Lower lobe of right lung (tissue), 2 donors: ENCODE measurements at places on chromosomes 3 and 15. TPM values are rescaled to one million over a fixed set of nuclear protein-coding genes. Genes with fewer than 3 reads are reported as not detected.

The C3orf62 gene
- total RNA-seq, result 10.0 TPM

GRCh38 chr3:111848283-111848682 is 10.8 kb upstream of the PHLDB2 start:
- DNase-seq, result no peak
- no peaks in the 10 kb centered on the region for H3K27me3 ChIP-seq
- H3K27ac ChIP-seq, result no peak overlapping the region

- no peak overlapping the region for H3K27ac ChIP-seq
- no peaks in the 10 kb centered on the region for H3K27me3 ChIP-seq
- DNase-seq, result no peak
- H3K4me1 ChIP-seq, result peaks cover 24% of the 10 kb centered on the region
- H3K4me3 ChIP-seq, result no peak overlapping the region
- no peaks in the 10 kb centered on the region for H3K36me3 ChIP-seq
These were observed 15.0 kb downstream of the MAPKBP1 start for GRCh38 chr15:41789236-41789635.

DNA sequence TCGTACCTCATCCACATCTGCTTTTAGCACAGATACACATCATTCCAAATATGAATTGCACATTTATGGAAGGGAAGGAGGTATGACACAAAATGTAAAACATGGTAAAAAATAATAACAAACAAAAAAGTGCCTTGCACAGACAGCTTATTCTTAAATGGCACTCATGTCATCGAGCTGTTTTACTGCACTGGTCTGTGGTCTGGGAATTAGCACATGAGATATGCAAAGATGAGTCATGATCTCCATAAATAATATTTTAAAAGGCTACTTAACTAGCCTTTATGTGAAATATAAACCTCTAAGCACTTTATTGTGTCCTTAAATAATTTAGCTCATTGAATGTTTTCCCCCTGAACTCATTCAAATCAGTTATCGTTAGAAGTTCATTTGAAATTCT is 142.2 kb upstream of the ZNF385D start:
- H3K27ac ChIP-seq, result no peak overlapping the region
- H3K27me3 ChIP-seq, result no peaks in the 10 kb centered on the region
- no peak overlapping the region for H3K4me3 ChIP-seq
- H3K36me3 ChIP-seq, result no peaks in the 10 kb centered on the region

DNA sequence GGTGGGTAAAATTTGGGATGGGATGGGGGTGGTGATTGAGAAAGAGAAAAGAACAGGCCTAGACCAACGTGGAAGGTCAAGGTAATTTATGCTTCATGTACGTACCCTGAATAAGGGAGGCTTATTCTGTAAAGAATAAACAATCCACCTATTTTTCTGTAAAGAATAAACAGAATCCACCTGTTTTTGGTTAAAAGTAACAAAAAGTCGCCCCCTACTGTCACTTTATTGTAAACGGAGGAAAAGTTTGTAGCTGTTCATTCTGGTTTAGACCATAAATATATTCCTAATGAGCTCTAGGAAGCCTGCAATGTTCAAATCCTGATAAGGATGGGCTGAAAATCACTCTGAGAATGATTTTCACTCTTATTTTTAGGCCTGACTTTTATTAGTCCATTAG is 23.5 kb upstream of the SQOR start:
- H3K27ac ChIP-seq, result no peak overlapping the region
- peaks cover 35% of the 10 kb centered on the region for H3K36me3 ChIP-seq
- no peaks in the 10 kb centered on the region for H3K27me3 ChIP-seq
- H3K4me3 ChIP-seq, result no peak overlapping the region
- no peaks in the 10 kb centered on the region for H3K4me1 ChIP-seq
- DNase-seq, result no peak

DNA sequence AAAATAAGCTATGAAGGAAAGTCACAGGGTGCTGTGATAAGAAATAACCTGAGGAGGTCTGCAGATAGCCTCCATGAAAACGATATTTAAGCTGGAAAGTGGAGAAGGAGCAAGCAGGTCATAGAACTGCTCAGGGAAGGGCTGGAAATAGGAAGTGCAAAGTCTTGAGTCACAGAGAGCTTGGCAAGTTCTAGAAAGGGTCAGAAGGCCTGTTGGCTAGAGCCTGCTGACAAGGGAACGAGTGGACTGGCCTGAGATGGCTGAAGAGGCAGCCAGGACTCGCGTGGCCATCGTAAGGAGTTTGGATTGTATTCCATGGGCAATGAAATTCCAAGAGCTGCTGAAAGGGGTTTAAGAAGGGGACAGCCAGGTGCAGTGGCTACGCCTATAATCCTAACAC is 64.7 kb upstream of the IL12A start:
- peaks cover 10% of the 10 kb centered on the region for H3K4me1 ChIP-seq
- no peaks in the 10 kb centered on the region for H3K27me3 ChIP-seq
- H3K4me3 ChIP-seq, result no peak overlapping the region
- no peak for DNase-seq
- no peak overlapping the region for H3K27ac ChIP-seq
- H3K36me3 ChIP-seq, result no peaks in the 10 kb centered on the region
